Renal cortex interstitium (tissue), 15 donors: ENCODE measurements at places on chromosomes 5 and 9.

DNA sequence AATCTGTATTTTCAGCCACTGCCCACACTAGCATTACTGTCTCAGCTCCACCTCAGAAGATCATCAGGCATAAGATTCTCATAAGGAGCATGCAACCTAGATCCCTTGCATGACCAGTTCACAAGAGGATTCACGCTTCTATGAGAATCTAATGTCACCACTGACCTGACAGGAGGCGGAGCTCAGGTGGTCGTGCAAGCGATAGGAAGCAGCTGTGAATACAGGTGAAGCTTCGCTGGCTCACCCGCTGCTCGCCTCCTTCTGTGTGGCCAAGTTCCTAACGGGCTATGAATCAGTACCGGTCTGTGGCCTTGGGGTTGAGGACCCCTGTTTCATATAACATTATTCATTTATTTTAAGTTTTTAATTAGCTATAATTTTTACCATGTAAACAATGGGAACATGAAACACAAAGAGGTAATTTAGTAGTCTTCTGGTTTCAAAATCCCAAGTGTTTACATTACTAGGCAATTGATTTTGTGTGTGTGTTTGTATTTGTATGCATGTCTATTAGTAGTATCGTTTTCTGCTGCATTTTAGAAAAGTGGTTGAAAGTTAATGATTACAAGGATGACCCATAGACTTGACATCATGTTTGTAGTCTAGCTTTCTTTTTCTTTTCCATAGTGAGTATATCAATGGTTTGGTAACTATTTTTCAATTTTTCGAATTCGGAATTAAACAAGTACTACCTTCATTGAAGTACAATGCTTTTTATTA lies 159.4 kb downstream of the TENT4A start:
- DNase-seq = no peak

DNA sequence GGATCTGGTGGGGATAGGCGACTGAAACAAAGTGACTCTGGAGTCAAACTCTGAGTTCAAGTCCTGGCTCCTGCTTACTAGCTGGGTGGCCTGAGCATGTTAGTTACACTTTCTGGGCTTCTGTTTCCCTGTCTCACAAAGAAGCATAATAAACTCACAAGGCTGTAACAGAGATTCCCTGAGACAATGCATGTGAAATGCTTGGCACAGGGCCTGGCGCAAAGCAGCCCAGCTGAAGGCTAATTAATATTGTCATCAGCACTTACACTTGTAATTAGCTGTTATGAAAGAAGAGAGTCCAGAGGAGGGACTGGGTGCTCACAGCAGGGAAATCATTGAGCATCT lies 64.1 kb upstream of the SPOCK1 start:
- no peak for DNase-seq

- no peak for DNase-seq
Measured at GRCh38 chr5:105872569-105873270, 1798.0 kb downstream of the EFNA5 start.

DNA sequence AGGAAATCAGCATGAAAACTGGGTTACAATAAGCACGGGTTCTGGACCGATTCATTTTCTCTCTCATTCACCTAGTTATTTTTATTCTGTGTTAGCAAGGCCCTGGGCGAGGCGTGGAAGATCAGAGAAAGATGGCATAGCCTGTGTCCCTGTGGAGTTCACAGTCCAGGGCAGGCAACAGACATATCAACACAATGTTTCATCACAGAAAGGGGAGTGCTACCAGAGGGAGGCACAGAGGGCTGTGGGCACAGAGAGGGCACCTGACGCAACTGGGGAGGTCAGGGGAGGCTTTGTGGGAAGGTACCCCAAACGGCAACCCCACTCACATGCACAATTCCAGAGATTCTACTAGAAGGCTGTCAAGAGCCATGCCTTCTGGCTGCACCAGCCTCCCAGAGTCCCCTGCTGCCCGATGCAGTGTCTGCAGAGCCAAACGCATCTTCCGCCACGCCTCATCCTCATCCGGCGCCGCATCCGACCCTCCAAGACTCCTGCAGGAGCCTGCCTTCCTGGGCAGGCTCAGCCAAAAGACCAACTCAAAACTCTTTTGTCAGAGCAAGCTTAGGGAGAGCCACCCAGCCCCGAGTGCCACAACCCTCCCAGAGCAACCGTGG lies 1.4 kb downstream of the FAM193B start:
- DNase-seq = no peak

- DNase-seq = no peak
Measured at GRCh38 chr9:120396418-120396817, 183.5 kb downstream of the CDK5RAP2 start.

DNA sequence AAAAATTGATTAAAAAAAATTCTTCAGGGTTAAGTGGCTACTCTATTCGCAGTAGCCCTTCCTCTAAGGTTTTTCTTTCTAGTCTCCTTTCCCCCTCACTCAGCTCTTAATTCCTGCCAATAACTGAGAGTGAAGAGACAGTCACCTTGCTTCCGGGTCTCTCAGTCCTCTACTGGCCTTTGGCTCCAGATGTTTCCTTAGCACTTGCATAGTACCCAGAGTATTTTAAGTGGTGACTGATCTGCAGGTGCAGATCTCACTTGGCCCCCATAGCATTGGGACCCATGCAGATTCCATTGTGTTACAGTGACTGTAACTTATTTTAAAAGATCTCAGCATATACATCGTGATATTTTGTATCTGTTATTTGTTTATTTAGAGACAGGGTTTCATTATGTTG lies 66.2 kb downstream of the GCNT1 start:
- no peak for DNase-seq

GRCh38 chr9:101705135-101705661 lies 33.2 kb downstream of the GRIN3A start:
- no peak for DNase-seq

GRCh38 chr5:135568246-135568645 lies 10.5 kb downstream of the CXCL14 start:
- DNase-seq = no peak

DNA sequence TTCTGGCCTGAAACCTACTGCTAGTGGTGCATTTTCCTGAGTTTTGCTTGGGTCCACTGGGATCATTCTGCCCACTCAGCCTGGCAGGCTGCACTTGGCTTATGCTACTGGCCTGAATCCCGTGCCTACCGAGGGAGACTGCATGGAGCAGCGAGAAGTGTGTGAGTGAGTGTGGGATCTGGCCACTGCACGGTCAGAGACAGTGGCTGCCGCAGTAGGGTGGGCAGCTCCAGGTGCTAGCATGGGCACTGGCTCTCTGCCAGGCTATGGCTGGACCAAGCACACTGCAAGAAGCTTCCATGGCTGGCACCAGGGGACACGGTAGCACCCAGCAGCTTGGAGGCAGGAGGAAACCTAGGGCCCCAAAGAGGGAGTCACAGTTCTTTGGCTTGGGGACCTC lies 1058.7 kb upstream of the ACO1 start:
- DNase-seq = no peak

GRCh38 chr9:98886691-98887229 lies 56.9 kb upstream of the COL15A1 start:
- no peak for DNase-seq

DNA sequence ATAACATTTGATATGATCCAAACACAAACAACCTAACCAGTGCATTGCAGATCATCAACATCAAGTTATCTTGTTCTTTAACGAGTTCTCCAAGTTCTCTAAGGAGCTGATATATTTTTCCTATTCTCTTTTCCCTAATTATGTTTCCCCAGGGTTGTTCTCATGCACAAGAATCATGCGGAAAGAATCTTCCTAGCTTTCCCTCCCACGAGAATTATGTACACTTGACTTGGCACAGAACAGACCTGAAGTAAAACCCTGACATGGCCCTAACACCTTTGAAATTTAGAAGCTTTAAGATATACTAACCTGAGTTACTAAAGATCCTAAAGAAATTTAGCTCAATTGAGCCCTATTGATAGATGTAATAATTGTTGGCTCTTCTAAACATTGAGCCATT lies 110.7 kb upstream of the FST start:
- no peak for DNase-seq
